Stimulated activated CD8-positive, alpha-beta memory T cell treated with anti-CD3 and anti-CD28 coated beads, Interleukin-7, amount 100 ng/mL, for 4 hours (primary cell): ENCODE measurements at places on chromosomes 3 and 15.

GRCh38 chr3:118960876-118961450, 73.7 kb downstream of the IGSF11 start:
- no peak for DNase-seq

DNA sequence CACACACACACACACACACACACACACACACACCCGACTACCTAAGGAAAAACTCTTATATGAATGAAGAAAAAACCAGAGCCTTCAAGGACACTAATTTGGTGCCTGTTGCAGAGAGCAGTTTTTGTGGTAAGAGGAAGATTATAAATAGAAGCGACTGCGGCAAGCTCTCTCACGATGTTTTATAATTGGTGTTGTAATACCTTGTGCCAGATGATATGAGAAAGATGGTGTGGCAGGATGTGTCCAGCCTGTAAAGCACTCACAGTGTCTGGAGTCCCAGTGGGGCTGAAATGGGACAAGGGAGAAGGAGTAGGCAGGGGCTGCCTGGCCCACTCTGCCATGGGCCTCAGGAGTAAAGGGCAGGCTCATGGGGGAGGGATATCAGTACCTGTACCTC, 839.9 kb downstream of the AGBL1 start:
- DNase-seq = no peak

- no peak for DNase-seq
Observed at GRCh38 chr15:52680761-52681160, 1.6 kb upstream of the ATOSA start.

DNA sequence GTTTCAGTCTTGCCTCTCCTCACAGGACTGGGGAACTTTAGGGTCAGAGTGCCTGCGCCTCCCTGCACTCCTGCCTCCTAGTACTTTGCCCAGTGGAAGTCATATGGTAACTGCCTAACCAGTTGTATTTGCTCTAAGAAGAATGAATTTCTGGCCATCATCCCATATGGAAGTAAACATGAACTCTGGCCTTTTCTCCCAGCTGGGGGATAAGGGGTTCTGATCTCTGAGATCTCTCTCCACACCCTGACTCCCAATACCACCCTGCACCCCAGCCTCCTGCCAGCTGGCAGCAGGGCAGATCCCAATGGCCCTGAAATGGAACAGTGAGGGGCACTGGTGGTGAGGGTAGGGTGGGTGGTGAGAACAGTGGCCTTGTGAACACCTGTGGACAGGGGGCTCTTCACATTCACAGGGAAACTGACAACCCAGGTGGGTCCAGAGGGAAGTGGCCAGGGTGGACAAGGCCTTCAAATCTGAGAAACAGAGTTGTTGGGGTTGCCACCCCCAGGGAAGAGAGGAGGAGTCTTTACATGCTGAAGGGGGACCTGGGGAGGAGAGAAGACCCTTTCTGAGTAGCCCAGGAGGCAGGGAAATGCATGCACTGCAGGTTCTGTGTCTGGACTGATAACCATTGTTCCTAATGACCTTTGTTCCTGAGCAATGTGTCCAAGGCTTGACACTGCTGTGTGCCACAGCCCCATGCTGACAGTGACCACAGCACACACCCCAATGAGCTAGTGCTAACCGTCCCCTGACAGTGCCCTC, 36.9 kb downstream of the RHCG start:
- DNase-seq = no peak

- no peak for DNase-seq
Observed at GRCh38 chr3:48405343-48405881, 24.5 kb downstream of the PLXNB1 start.

GRCh38 chr3:37745076-37745475, 116.6 kb upstream of the CTDSPL start:
- no peak for DNase-seq

- no peak for DNase-seq
Observed at GRCh38 chr3:197354568-197355001, 56.2 kb upstream of the DLG1 start.

DNA sequence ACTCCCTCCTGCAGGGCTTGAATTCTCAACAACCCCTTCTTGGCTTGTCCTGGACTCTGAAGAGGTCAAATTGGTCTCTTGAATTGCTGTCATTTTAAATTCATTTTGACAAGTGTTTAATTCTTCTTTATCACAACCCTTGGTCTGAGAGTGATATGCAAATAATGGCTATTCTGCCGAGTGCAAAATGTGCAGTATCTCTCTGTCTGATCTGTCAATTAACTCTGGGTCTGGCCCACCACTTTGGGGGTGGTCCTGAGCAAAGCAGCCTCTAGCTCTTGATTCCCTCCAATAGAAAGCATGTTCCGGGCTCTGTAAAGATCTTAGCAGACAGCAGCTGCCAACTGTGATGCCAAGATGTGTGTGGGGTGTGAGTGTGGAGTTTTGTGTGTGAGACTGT, 2.2 kb upstream of the IGDCC3 start:
- DNase-seq = no peak

- peak; percentile 66 for DNase-seq
Observed at GRCh38 chr3:50450209-50450921, 53.1 kb downstream of the CACNA2D2 start.

DNA sequence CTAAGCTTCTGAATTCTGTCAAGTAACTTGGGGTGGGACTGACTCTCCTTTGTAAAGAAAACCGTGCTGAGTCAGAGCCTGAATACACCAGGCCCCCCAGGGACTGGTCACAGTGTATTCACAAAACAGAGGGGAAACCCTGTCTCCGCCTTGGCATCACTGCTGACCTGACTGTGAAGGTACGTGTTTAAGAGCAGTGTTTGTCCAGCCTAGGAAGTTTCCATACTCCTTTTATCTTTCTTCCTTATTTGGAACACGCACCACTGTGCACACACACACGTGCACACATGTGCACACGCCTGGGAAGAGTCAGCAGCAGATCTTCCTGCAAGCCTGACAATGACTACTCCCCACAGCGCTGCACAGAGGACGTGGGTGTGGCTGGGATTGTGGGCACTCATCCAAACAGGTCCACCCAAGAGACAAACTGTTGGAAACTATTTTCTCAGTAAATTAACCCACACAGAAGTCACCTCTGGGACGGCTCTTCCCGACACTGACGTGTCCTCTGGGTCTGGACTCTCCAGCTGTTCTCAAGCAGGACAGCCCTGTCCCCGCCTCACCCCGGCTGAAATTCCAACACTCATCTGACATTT, 87.7 kb downstream of the ATP10A start:
- DNase-seq = no peak

DNA sequence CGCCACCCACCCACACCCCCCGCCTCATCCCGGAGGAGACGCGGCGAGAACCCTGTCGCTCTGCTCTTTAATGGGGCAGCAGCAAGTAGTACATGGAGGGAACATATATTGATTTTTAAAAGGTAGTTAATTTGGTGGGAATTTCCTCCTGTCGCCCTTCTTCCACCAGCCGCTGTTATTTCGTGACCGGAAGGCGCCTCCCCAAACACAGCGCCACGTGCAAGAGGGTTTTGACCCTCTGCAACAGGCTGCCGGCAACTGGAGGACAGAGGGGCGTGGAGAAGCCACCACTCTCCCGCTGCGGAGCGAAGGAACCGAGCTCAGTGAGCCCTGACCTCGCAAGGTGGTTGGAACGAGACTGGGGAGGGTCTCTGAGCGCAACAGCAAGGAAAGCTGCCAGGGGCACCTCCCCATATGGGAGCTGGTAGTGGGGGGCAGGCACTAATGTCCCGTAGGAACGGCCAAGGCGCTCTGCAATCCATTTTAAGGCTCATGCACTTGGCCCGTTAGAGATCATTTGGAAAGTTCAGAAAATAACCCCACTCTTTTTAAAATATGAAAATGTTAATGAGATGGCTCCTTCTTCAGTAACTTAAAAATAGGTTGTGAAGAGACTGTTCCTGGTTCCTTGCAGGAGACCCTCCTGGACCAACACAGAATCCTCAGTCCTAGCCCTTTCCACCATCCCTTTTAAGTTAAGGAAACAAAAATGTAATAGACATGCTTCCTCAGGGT, 4.3 kb downstream of the ONECUT1 start:
- DNase-seq = no peak

- DNase-seq = no peak
Observed at GRCh38 chr3:85090495-85090894, 131.7 kb downstream of the CADM2 start.

DNA sequence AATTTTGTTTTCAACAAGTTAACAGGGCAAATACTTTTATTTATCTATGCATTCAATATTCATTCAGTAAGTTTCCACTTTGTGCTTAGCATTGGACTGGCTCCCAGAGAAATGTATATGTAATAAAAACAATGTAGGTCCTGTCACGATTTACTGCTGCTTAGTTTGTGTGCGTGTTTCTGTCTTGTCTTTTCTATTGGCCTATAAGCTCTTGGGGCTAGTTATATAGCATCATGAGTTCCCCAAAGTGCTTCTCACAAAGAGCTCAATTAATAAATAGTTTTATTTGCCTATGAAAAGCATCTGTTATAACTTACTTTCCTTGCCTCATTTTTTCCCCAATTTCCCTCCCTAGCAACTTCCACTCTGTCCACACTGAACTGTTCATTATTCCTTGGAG, 666.7 kb upstream of the NAALADL2 start:
- DNase-seq = no peak

- DNase-seq = no peak
Observed at GRCh38 chr3:124557433-124558232, 172.6 kb upstream of the UMPS start.

GRCh38 chr3:4672725-4673275, 179.7 kb downstream of the ITPR1 start:
- DNase-seq = no peak

DNA sequence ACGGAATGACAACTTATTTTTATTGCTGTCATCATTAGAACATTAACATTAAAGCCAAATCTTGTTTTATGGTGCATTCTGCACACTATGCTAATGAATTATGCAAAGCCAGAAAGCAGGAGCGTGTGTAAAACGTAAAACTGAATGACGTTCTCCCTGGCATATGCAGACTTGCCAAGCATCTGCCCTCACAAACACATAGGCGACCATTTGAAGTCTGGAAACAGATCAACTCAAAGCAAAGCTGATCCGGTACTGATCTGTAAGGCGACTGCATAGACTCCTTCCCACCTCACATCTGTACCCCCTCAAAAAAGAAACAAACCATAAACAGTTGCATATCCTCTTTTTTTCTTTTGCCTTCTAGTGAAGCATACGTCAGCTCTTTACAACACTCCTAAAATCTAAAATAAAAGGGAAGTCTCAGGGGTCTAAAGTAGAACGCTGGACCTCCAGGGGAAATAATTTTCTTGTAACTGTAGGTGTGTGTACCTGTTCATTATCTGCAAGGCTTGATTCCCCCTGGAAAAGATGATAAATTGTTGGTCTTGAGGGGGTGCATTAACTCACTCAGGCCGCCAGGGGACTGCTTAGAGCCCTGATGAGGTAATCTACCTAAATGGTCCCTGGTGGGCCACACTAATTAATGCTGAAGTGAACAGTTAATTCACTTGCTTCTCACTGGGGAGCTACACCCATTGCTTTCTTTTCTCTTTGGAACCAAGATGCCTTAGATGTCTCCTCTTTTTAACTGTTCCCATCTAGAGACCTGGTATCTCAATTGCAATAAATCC, 231.4 kb downstream of the CDIN1 start:
- no peak for DNase-seq

DNA sequence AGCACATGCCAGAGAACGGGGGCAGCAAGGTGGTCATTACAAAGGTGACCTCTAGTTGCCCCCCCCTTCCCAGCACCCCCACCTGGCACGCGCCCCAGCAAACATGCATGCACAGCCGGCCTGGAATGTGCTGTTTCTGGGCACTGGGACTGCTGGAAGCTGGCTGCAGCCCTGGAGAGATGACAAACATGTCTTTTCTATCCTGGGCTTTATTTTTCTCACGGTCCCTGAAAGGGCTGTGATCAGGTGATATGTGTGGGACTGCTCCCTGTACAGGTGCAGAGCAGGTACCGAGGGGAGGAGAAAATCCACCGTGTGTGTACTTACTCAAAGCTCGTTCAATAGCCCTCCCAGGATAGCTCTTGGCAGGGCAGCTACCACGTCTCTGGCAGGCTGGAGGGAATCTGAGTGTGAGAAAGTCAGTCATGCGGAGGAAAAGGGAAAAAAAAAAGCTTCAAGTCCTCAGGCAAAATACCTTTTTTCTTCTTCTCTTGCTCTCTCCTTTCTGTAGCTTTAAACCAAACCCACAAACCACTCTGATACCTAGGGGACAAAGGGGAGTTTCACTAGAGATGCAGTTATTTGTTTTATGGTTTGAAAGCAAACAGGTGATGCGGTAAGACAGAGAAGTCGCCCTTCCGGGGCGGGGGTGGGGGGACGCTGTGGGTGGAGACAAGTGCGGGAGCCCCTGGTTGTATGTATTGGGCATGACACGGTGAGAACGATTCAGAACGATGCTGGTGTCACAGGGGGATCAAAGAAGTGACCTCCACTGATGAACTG, 5.0 kb upstream of the HES1 start:
- DNase-seq = no peak

DNA sequence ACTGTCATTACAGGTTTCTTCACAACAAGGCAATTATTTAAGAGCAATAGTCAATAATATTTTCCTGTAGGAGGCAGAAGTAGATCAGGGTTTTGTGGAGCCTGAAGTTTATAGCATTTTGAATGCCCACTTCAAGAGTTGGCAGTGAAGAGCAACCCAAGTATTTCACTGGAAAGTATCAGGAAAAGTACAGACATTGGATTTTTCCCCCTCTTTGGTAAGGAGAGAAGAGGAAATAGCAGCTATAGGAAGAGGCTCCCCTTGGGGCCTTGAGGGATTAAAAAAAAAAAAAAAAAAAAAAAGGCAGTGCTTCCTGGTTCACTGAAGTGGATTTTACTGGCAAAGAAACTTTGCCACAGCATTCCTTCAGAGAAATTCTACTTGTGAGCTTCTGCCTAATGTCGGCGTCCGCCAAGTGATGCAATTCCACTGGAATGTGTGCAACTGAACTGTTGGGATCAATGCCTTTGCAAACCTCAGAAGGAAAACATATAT, 5.7 kb upstream of the CNTN6 start:
- DNase-seq = no peak

DNA sequence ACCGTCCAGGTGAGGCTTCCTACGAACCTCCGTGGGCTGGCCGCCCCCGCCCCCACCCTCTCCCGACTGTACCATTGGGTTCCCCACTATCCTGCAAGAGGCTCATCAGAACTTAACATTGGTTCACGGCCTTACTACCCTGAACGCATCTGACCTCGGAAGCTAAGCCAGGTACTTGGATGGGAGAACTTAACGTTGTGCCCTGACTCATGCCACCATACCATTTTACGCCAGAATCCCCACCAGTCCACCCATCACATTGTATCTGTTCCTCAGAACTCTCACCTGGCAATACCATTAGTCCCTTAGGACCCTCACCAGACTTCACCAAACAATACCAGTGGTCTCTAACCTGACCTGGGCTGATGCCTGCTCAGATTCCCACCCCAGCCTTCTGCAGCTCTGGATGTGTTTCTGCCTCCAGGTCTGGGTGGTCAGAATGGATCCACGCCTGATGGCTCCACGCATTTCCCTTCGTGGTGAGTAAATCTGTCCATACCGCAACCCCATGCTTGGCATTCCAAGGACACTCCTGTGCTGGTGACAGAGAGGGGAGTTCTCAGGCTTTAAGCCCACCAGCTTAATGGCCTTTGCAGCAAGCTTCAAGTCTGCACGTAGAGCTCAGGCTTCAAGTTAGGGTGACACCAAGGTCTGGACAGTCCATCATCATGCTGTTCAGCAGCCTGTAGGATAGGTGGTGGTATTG, 562 bp downstream of the TCTA start:
- DNase-seq = no peak
